ENCODE measurements at places on chromosomes 7 and 10.

DNA sequence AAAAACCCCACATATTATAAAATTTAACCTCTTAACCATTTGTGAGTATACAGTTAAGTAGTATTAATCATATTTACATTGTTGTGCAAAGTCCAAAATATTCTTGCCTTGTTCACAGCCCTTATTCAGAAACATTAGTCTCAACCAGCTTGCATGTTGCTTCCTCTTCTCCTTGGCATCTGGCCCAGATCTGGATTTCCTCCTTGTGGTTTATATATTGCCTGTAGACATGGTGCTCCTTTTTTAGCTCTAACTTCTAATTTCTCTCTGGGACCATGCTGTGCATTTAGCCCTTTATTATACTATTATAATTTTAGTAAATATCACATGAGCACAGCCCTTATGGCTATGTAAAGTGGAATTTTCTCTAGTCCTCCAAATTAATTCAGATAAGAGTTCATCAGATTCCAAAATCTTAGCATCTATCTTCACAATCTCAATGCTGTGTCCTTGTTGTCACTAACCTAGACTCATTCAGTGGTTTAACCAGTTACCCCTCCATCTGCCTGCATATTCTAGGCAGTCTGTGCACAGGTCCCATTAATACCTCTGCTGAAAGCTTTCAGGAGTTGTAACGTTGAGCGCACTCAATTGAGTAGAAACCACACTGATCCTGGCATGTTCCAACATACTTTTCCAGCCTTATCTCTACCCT is 7.9 kb downstream of the CPED1 start:
- DNase-seq, result no peak

DNA sequence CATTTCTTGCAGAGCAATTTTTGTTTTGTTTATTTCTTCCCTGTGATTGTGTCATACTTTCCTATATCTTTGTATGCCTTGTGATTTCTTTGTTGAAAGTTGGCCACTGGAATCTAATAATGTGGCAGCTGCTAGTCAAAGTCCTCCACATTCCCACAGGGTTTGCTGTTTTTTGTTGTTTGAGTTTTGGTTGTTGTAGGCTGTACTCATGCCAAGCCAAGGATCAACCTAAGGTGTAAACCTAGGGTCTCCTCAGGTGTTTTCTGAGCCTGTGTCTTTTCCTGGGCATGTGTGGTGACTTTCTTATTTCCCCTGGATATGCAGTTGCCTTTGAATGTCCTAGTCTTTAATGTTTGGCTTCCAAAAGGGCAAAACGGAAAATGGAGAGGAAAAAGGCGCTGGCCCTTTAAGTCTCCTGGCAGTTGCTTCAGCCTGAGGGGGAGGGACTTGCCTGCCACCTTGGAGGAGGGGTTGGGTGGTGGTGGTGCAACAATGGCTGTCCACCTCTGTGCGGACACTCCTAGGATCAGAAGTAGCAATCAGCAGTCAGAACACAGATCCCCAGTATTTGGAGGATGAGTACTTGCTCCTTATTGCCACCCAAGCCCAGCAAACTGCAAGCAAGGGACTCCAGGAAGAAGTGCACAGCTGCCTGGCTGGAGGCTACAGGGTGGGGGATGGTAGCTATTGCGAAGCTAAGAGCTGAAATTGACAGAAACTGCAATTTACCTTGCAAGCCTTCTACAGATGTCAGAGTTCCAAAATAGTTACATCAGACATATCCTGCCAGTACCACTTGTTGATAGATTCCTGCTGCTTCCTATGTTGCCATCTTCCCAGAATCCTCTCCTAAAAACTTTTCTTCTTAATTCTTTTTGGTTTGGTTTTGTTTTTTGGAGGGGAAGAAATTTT is 5.6 kb upstream of the ZNF518A start:
- no peak for DNase-seq

DNA sequence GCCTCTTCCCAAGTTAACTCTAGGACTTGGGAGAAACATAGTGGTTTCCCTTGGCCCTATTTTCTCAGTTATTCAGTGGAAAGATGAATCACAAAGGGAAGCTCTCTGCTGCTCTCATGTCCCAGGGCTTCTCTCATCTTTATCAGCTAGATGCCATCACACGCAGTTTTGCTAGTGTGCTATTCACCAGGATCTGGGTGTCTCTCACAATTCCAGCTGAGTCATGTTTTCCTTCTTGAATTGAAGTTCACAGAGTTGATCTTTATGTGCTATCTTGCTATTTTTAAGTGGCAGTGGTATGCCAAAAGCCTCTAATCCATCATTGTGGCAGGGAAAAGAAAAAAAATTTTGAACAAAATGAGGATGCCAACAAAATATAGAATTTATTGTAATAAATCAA is 101.3 kb downstream of the TWIST1 start:
- no peak for DNase-seq

GRCh38 chr7:19522486-19522885 is 186.4 kb downstream of the POLR1F start:
- DNase-seq, result no peak

DNA sequence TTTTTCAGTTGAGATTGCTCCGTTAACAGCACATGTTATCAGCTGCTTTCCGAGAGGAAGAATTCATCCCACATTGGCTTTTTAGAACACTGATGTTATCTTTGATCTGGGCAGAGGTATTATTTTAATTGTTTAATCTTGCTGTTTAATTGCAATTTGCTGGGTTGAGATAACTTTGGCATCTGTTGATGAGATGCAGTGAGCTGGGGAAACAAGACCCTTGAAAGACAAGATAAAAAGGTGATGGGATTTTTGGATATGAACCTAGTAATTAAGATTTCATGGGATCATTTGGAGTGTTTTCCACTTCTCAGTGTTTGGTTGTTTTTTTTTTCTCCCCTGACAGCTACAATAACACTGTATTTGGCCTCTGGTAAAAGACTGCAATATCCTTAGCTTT is 4.5 kb downstream of the CELF2 start:
- no peak for DNase-seq

All from hypothalamus (tissue), 51 donors.